Activated CD4-positive, alpha-beta T cell treated with anti-CD3 and anti-CD28 coated beads, Interleukin-2, amount 10 ng/mL, durations not matched to agents 7 days and 5 days (primary cell): ENCODE measurements at places on chromosomes 3 and 15.
A peak's percentile ranks its signal among the peaks of the same experiment; 100 is the strongest.

GRCh38 chr15:72786676-72787345 lies 3.3 kb upstream of the ADPGK start:
- H3K36me3 ChIP-seq = peaks cover 5% of the 10 kb centered on the region
- peak overlapping the region; percentile 8 for H3K4me3 ChIP-seq
- no peak for DNase-seq
- H3K27me3 ChIP-seq = peaks cover 10% of the 10 kb centered on the region

- H3K4me1 ChIP-seq = no peaks in the 10 kb centered on the region
- H3K27me3 ChIP-seq = no peaks in the 10 kb centered on the region
- no peak overlapping the region for H3K4me3 ChIP-seq
Observed at GRCh38 chr3:3560591-3561311, 238.5 kb upstream of the LRRN1 start.

- no peaks in the 10 kb centered on the region for H3K27me3 ChIP-seq
- no peak for DNase-seq
- H3K27ac ChIP-seq = no peak overlapping the region
Observed at GRCh38 chr3:32226875-32227500, 11.5 kb upstream of the CMTM8 start.

DNA sequence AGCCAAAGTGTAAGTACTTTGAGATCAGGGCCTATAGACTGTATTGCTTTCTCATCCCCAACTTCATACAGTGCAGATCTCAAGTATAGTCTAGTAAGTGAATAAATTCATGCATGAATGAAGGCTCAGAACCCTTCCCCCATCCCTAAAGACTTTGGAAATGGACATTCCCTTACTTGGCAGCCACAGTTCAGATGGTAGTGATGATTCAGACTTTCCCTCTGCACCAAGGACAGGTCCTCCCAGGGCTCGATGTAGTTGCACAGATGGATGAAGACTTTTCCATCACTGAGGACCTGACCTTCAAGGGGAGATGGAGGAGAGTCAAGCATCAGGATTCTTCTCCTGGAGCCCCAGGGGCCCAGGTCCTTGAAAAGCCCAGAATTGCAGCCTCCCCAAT lies 4.6 kb downstream of the TIMP4 start:
- H3K4me1 ChIP-seq = no peaks in the 10 kb centered on the region
- peaks cover 4% of the 10 kb centered on the region for H3K27me3 ChIP-seq
- no peak overlapping the region for H3K27ac ChIP-seq
- DNase-seq = no peak
- no peaks in the 10 kb centered on the region for H3K36me3 ChIP-seq

GRCh38 chr3:133115176-133115575 lies 77.0 kb downstream of the TMEM108 start:
- no peak overlapping the region for H3K27ac ChIP-seq
- peaks cover 9% of the 10 kb centered on the region for H3K27me3 ChIP-seq
- no peak for DNase-seq
- no peak overlapping the region for H3K4me3 ChIP-seq
- no peaks in the 10 kb centered on the region for H3K4me1 ChIP-seq
- H3K36me3 ChIP-seq = no peaks in the 10 kb centered on the region
